ENCODE measurements at places on chromosomes 7 and 10. TPM values are rescaled to one million over a fixed set of nuclear protein-coding genes. Genes with fewer than 3 reads are reported as not detected.

Gene ADAM22
- 1.6 TPM for polyA plus RNA-seq

Gene GFRA1
- 1.8 TPM for polyA plus RNA-seq

Gene AGBL3
- 3.4 TPM for polyA plus RNA-seq

Gene GCK
- 1.7 TPM for polyA plus RNA-seq

Gene GJD4
- not detected for polyA plus RNA-seq

Gene HOXA7
- polyA plus RNA-seq = 1.0 TPM

Gene FAM241B
- 14.7 TPM for polyA plus RNA-seq

Gene AKR1C4
- 0.52 TPM for polyA plus RNA-seq

Gene CAV2
- polyA plus RNA-seq = 53.0 TPM

Measured in hepatocyte (in vitro differentiated cells).